ENCODE measurements at places on chromosomes 12 and 14. TPM values are rescaled to one million over a fixed set of nuclear protein-coding genes. Genes with fewer than 3 reads are reported as not detected.
A peak's percentile ranks its signal among the peaks of the same experiment; 100 is the strongest.

RAD51AP1 gene
- 3.4 TPM for total RNA-seq

GRCh38 chr14:83300476-83301064 is 1766.9 kb upstream of the SEL1L start:
- peak; percentile 55 for DNase-seq

DNA sequence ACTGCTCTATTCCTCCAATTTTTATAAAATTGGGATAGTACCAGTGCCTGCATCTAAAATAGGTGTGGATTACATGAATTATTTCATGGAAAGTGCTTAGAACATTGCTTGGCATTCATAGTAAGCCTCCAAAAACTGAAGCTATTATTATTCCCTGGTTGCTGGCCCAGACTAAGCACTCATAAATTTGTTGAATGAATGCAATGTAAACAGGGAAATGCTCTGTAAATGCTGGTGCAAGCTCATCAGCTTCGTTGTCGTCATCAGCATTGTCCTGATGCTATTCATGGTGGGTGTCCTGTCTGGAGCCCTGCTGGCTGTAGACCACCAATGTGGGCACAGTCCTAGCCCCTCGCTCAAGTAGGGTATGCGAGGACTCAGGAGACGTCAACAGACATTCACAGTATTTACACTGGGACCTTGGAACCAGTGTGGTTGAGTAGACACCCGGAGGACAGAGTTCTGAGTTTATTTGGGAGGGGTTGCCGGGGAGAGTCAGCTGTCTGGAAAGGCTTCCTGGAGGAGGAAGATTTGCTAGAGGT is 16.5 kb downstream of the BDKRB2 start:
- DNase-seq: no peak

GRCh38 chr12:57127726-57128518 is at the start of gene LRP1:
Gene LRP1 (plus strand): TSS chr12:57128483. CDS start chr12:57128965, 482 bp downstream.
- peak; percentile 85 for DNase-seq

OR10AD1 gene
- total RNA-seq: not detected

GRCh38 chr12:96108321-96108720 is 72.9 kb upstream of the LTA4H start:
- no peak for DNase-seq
